ENCODE measurements at places on chromosomes 6 and 20.

DNA sequence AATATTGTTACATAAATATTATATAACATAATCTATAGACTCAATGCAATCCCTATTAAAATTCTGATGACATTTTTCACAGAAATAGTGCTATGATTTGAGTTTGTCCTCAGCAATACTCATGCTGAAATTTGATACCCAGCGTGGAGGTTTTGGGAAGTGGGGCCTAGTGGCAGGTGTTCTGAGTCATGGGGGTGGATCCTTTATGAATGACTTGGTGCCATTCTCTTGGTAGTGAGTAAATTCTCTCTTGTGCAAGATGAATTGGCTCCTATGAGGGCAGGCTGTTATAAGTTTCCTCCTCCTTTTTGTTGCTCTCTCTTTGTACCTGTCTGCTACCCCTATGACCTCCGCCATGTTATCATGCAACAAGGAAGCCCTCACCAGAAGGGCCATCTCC lies 65.8 kb downstream of the SHPRH start:
- no peak for DNase-seq

DNA sequence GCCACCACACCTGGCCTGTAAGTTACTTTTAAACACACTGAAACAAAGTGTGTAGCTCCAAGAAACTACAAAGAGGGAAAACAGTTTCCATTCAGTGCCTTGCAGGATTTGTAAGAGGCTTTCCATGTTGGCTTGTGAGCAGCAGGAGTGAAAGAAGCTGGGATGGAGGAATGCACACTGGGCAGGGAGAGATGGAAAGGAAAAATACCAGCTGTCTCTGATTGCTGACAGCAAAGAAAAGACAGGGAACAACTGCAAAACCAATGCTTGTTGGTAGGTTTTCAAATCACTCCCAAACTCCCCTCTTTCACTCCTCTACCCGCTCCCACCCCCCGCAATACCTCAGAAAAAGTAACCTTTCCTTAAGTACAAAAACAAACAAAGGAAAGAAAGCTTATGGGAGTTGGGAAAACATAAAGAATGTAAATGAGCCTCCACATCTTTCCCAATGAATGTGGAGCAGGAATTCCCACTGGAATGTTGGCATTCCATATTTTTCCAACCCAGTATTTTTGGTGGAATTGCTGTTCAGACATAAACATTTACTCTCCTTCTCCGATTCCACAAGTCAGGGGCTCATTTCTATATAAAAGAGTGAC lies 166.1 kb downstream of the THBS2 start:
- no peak for DNase-seq

DNA sequence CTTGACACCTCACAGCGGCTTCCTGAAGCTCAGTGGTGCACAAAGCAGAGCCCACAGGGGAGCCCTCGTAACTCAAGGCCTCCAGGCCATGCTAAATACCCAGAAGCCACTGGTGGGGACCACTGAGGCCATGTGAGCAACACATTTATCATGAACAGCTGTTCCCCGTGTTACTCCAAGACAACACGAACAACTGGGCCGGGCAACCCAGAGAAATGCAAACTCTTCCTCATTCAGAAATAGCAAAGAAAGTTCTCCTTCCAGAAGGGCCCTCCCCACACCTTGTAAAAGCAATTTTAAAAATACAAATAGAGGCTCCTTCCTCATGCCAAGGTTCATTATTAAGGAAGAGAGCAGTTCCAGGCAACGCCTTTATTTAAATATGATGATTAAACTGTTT lies 36.3 kb upstream of the SLCO4A1 start:
- DNase-seq, result no peak

DNA sequence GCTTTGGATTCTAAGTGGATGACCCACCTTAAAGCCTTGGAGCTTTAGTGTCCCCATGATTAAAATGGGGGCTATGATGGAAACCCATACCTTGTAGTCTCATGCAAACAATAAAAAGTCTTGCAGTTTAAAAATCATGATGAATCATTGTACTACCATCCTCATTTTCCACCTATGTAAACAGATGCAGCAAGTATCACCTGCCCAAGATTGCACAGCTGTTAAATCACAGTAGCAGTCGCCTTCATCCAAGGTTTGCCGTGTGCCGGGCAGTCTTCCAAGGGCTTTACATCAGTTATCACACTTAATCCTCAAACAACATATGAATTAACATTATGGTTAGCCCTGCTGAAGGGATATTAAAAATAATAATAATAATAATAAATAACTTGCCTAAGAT lies 210.3 kb downstream of the FOXA2 start:
- no peak for DNase-seq

DNA sequence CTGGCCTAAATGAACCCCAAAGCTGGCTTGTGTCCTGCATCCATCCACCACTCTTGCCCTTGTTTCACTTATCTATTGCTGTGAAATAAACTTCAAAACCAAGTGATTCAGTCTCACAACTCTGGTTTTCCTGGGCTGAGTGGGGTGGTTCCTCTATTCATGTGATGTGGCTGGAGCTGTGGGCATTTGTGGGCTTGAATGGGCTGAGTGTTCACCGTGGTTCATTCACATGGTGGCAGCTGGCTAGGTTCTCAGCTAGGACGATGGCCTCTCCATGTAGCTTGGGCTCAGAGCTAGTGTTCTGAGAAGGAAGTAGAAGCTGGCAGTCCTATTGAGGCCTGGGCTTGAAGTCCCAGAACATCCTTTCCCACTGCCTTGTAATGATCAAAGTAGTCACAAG lies 30.4 kb downstream of the FKBP1A start:
- no peak for DNase-seq

- no peak for DNase-seq
Measured at GRCh38 chr6:100460650-100461204, 4.0 kb downstream of the SIM1 start.

GRCh38 chr6:97473979-97474378 lies 191.0 kb upstream of the MMS22L start:
- DNase-seq, result no peak

DNA sequence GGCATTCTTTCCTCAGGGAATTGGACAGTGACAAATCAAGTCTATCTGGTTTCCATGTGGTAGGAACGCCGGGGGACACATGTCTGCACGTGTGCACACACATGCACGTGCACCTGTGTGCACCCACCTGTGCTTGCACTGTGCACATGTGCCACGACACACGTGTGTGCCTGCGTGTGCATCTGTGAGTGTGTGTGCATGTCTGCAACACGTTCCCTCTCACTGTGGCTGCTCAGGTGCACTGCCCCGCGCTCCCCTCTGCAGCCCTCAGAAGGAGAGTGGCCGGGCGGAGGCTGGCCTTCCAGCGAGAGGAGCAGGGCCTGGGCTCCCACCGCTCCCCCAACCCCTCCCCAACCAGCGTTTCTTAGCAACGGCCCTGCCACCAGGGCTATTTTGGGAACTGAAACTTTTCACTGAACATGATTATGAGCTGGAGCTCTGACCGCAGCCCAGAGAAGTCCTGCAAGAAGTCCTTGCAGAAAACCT lies 147.8 kb downstream of the PHACTR3 start:
- no peak for DNase-seq

DNA sequence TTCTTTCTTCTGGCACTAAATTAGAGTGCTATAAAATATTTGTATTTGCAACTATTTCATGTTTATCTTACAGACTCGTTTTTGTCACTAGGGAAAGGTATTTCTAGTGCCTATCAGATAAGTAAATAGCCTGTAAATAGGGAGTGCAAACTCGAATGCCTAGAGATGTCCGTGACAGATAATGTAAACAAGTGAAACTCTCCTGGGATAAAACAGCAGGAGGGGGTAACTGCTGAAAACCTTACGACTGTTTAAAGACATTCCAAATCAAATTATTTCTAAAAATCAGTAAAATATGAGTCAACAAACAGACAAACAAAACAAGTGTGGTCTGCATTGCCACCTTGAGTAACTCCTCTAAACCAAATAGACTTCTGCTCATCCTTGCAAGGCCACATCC lies 932.1 kb downstream of the EYS start:
- DNase-seq, result no peak

DNA sequence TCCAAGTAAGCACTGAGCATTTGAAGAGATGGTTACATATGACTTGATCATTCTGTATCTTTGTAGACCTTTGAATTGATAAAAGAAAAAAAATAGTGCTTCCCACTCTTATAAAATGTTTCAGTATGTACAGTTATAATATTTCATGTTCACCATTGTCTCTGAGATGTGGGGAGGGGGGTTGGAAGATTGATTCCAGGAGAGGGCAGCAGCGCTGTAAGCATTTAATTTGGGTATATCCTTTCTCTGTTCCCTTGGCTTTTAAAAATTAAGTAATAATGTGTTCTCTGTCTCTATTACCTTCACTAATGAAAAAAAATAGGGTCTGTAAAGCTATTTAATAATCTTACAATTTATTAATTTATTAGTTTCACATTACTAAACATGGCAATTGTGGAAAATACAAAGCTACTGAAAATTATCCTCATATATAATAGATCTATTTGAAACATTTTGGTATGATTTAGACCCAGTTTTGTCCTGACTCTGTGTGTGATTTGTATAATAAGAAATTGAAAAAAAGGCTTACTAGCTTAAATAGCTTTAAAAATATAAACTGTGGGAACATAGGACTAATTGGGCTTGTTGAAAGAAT lies 341.2 kb downstream of the CDKAL1 start:
- DNase-seq, result no peak

DNA sequence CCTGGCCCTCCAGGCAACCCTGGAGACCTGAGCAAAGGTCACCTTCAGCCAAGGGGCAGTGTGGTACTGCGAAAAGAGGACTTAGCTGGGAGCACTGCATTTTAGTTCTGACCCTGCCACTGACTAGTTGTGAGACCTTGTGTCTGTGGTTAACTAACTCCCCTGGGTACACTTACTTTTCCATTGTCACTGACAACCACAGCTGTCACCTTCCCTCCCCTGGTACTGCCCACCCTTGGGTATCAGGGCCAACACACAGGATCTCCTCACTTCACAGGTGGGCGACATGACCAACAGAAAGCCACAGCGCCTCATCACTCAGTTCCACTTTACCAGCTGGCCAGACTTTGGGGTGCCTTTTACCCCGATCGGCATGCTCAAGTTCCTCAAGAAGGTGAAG lies 21.6 kb upstream of the GNRH2 start:
- no peak for DNase-seq

- no peak for DNase-seq
Measured at GRCh38 chr20:58526411-58526810, 11.2 kb upstream of the APCDD1L start.

DNA sequence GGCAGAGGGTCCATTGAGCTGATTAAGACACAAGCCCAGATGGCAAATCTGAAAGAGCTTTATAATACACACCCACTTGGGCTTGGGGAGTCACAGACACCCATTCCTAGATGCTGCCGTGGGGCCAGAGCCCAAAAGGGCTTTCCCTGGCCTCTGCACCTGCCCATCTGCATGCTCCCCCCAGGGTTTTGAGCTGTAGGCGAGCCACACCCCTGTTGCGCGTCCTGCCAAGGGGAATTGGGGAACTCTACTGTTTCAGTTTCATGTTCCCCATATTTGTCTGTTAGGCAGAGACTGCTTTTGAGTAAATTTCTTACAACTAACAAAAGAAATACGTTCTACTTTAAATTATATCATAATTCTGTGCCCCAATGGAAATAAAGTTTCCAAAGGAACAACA lies 52.9 kb upstream of the FNDC1 start:
- DNase-seq, result no peak

- no peak for DNase-seq
Measured at GRCh38 chr20:21162631-21163030, 36.7 kb downstream of the KIZ start.

DNA sequence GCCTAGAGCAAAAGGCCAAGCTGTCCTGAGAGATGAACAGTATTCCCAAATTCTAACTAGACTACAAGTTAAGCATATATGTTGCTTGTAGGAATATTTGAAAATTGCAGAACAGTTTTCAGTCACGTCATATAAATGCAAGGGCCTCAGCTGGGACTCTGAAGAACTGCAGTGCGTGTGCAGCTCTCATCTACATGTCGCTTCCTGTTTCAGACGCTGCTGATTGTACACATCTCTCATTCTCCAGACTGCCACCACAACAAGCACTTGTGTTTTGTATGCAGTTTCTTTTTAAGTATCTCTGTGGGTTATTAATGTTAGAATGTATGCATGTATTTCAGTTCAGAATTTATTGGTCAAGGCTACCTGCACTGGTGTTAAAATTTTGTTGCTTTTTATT lies 119.7 kb downstream of the MAP3K4 start:
- no peak for DNase-seq

GRCh38 chr6:31270788-31271640 lies 878 bp downstream of the HLA-C start:
- peak; percentile 27 for DNase-seq

- DNase-seq, result no peak
Measured at GRCh38 chr6:37205175-37205996, 35.4 kb downstream of the PIM1 start.

DNA sequence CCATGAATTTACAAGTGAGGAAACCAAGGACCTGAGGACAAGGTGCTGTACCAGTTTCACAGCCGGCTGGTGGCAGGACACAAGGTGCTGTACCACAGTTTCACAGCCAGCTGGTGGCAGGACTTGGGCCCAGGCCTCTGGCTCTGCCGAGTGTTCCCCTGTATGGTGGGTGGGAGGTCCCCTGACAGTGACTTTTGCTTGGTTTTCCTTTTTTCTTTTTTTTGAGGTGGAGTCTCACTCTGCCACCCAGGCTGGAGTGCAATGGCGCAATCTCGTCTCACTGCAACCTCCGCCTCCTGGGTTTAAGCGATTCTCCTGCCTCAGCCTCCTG lies 212.4 kb downstream of the LY86 start:
- no peak for DNase-seq

DNA sequence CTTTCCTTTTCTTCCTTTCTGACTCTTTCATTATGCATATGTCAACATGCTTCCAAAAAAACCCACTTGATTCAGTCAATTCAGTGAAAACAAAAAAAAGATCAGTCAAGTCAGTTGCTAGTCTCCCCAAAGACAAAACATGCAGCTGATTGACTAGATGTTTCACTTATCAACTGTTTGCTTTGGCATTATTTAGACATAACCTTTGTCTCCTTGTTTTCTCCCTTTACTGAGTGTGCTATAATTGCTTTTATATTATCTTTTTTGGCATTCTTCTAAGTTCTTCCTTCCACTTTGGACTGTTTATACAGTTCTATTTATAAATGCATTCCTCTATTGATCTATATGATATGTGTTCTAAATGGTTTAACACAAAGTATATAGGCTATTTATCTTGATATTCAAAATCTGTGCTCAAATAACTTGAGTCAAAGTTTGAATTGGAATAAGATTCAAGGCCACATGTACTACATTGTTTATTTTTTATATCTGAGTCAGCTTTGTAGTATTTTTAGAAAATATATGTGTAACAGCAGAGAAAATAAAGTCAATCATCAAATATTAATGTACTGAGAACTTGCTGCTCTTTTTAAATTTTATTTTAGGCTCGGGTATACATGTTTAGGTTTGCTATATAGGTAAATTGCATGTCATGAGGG lies 260.5 kb downstream of the CENPW start:
- DNase-seq, result no peak

- DNase-seq, result no peak
Measured at GRCh38 chr6:16921399-16922110, 160.3 kb upstream of the ATXN1 start.

DNA sequence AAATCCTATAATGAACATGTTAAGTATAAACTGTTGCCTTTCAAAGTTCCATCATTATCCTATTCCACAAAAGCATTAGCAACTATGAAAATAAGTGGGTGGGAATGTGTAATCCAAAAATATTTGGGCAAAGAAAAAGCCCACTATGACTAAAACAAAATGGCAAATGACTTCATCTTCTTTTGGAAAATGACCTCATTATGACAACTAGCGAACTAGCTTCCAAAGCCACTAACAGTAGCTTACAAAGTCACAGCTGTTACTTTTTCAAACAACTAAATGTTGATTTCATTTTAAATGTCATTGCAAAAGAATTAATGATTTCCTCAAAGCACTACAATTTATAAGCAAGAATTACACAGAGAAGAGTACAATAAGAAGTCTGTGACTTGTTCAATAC lies 49.8 kb upstream of the RUNX2 start:
- no peak for DNase-seq

Measured in activated T-helper 1 cell treated with Interleukin-2 at 50 U/mL for 16 hours (primary cell).